NCI-H510A (cell line): ENCODE measurements at places on chromosomes 1 and 21.
A peak's percentile ranks its signal among the peaks of the same experiment; 100 is the strongest.

- peak; percentile 4 for DNase-seq
Measured at GRCh38 chr1:157580179-157580827, 17.6 kb downstream of the FCRL4 start.

DNA sequence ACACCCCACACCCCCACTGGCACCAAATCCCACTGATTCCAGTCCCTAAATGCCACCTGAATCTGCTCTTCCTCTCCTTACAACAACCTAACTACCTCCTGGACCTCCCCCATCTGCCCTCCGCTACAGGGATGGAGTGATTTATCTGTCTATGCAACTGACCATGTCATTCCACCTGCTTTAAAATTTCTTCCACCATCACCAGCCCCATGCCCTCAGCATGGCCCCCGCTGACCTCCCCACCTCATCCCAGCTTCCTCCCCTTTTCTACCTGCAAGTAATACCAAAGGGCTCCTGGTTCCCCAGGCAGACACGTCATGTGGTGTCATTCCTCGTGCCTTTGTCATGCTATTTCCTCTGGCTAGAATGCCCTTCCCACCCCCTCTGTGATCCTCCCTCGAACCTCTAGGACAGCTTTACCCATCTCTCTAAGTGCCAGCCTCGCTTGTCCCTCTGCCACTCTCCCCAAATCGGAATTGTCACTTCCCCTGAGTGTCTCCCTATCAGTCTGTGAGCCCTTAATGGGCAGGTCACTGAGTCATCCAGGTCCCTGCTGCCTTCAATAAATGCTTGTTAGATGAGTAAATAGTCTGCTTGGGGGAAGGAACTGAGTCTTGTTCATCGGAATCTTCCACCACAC is 3.7 kb downstream of the GJB4 start:
- no peak for DNase-seq

- DNase-seq, result peak; percentile 63
Measured at GRCh38 chr1:7539769-7540175, 231.3 kb upstream of the VAMP3 start.

GRCh38 chr21:19547951-19548840 is 1144.6 kb upstream of the TMPRSS15 start:
- DNase-seq, result no peak

GRCh38 chr1:33515112-33515511 is 42.7 kb downstream of the ZSCAN20 start:
- DNase-seq, result no peak

DNA sequence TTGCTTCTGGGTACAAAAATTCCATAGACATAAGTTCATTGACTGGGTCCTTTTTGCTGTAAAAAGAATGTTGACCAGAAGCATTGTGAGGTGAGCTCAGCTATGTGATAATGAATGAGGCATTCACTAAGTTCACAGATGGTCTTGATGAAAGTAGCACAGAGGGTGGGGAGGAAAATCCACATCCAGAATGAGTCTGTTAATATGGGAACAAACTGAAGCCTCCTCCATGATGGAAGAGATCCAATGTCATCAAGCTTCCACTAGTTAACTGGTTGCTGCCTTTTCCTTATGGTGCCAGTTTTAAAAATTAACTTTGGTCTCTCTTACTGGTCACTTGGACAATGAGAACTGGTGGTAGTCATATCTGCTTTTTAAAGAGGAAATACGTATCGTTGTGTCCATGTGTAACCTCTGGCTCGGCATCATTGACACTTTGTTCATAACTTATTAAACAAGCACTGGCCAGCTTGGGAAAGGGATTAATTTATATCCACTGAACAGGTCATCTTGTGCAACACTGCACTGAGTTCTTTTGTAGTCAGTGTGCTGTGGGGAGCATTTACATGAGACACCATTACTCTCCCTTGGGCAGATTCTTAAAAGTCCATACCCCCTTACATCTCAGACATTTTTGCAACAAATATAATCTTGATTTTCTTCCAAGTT is 88.6 kb downstream of the ADAMTS1 start:
- DNase-seq, result no peak

DNA sequence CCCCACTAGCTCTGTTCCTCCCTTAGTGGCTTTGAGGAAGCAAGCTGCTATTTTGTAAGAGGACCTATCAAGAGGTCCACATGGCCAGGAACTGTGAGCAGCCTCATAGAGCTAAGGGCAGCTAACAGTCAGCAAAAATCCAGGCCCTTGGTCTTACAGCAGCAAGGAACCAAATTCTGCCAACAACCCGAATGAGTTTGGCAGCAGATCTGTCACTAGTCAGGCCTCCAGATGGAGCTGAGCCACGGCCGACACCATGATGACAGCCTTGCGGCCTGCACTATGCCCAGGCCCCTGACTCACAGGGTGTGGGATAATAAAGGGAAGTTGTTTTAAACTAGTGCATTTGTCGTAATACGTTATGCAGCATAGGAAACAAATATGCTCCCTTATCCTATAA is 28.0 kb upstream of the H3-3A start:
- DNase-seq, result no peak

DNA sequence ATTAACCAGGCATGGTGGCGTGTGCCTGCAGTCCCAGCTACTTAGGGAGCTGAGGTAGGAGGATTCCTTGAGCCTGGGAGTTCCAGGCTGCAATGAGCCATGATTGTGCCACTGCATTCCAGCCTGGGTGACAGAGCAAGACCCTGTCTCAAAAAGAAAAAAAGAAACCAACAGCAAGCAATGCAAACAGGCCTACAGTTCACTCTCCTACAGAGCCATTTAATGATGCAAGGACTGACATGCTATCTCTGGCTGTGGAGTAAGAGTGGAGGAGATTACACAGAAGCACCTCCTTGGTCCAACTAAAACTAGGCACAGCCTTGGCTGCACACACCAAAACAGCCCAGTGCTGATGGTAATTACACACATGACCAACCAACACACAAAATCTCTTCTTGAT is 127.5 kb upstream of the SOD1 start:
- DNase-seq, result no peak

DNA sequence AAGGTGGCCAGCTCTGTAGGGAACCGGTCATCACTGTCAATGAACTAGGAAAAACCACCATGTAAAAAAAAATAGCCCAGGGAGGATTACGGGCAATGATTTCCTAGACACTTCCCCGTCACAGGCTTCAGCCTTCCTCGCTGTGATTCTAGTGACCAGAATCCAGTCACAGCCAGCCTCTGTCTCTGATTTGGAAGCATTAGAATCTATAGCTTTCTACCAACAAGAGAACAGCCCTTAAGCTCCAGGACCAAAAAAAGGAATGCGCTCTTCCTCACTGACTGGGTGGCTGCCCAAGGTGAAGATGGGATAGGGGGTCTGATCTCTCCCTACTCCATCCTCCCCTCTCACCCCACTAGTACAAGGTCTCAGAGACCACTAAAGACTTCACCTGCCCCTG is 67.2 kb downstream of the TEX35 start:
- DNase-seq, result no peak

DNA sequence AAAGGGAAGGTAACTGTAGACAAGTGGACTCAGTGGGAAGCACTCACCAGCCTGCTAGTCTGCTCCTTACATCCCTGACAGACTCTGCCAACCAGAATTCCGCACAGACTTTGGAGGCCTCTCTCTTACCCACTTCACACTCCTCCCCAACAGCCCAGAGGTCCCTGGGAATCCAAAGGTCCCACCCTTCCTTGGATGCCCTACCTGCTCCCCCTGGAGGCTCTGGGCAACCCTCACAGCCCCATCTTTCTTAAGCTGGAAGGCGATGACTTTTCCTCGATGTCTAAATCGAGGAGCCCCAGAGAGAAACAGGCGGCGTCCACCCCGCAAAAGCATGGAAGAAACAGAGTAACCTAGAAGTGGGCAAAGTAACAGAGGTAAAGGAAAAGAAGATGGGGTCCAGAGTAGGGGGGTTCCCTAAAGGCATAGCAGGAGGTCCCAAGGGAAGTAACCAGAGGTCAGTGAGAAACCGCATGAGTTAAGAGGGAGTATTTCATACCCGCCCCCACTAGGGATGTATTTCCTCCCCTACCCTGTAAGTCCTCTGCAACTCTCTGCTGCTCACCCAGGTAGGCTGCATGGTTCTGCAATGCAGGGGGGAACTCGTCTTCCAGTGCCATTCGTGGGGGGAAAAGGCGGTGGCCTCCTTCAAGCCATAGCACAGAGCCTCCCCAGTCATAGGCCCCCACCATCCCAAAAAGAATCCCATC is 8.4 kb downstream of the ITGA10 start:
- DNase-seq, result no peak

GRCh38 chr1:85166351-85166750 is 34.5 kb downstream of the SYDE2 start:
- no peak for DNase-seq

GRCh38 chr1:27372022-27372807 is 2.4 kb downstream of the FCN3 start:
- no peak for DNase-seq

DNA sequence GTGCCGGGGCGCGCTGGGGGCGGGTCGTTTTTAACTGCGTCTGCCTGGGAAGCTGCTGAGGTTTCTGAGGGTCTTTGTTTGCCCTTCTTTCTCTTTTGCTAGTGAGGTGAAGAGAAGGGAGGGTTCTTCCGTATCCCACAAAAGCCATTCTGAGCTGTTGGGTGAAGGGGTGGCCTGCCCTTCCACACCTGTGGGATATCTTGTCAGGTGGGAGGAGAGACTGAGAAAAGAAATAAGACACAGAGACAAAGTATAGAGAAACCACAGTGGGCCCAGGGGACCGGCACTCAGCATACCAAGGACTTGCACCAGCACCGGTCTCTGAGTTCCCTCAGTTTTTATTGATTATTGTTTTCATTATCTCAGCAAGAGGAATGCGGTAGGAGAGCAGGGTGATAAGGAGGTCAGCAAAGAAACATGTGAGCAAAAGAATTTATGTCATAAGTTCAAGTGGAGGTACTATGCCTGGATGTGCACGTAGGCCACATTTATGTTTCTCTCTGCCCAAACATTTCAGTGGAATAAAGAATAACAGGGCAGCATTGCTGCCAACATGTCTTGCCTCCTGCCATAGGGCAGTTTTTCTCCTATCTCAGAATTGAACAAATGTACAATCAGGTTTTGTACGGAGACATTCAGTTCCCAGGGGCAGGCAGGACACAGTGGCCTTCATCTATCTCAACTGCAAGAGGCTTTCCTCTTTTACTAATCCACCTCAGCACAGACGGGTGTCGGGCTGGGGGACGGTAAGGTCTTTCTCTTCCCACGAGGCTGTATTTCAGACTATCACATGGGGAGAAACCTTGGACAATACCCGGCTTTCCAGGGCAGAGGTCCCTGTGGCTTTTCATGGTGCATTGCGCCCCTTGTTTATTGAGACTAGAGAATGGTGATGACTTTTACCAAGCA is 972 bp downstream of the PGBD2 start:
- no peak for DNase-seq

- DNase-seq, result no peak
Measured at GRCh38 chr1:111476761-111477309, 3.1 kb downstream of the C1orf162 start.

GRCh38 chr1:39694026-39694425 is 2.8 kb upstream of the HPCAL4 start:
- peak; percentile 75 for DNase-seq

GRCh38 chr1:41914516-41914915 is 4.2 kb downstream of the HIVEP3 start:
- DNase-seq, result no peak

DNA sequence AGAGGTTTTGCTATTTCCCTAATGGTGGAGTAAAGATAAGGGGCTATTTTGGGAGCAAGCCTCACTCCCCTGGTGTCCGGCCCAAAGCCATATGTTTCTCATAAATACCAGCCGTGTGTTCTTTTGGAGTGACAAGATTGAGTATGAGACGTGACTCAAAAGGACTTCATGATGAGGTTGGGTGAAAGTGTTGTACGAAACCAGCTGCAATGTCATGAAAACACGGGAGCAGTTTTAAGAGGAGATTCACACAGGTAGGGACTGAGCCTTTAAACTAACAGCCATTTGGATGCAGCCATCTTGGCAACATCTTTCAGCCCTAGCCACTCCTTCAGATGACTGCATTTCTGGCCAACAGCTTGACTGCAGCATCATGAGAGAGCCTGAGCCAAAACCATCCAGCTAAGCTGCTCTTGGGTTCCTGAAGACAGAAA is 532.3 kb upstream of the USP24 start:
- no peak for DNase-seq

DNA sequence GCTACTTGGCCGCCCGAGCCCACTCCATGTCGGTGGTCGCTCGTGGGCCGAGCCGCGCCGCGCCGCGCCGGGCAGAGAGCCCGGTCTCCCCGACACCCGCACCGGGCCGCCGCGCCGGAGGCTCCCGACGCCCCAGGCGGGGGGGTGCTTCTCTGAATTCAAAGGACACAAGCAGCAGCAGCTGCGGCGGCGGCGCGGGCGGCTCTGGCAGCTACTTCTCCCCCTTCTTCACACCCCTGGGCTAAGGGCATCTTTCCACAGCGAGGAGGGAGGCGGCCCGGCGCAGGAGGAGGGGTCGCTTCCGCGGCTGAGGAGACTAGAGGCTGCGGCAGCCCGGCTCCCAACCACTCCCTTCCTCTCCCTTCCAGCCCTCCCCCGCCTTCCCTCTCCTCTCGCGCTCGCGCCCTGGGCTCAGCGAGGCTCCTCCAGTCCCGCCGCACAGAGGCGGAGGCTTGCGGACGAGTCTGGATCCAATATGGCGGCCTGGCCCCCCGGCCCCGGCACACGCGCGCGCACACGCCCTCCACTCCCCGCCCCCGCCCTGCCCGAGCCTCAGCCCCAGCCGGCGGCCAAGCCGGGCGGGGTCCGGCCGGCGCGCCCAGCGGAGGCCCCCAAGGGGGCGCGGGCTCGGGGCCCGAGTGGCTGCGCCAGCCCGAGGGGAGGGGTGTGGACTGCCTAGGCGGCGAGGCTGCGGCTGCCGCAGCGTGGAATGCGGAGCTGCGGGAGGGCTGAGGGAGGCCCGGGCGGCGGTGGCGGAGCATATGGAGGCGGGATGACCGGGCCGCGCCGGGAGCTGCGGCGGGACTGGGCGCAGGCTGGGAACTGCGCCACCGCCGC is at the start of gene CDC42BPA:
TSS of gene CDC42BPA (minus strand) at position 477 of the 837 bp plus-strand sequence. CDS start 1,310 bp downstream, outside the sequence.
- peak; percentile 79 for DNase-seq

GRCh38 chr1:55005351-55006140 is 6.8 kb downstream of the BSND start:
- no peak for DNase-seq

DNA sequence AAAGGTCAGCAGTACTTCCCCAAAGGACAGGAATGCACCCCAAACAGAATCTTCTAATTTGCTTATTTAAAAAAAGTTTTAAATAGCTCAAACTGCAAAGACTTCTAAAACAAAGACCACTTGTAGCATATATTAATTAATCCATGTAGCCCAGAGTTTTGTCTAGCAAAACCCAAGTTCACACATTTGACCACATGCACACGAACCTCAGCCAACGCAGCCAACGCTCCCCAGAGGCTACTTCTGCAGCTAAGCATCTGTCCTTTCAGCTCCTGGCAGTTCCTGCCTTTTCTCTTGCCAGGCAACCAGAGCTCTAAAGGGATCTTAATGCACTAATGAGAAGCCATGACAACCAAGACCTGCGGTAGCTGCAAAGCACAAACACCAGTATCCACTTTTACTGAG is 89.6 kb downstream of the RERE start:
- no peak for DNase-seq
